Activated CD4-positive, alpha-beta T cell treated with anti-CD3 and anti-CD28 coated beads, Interleukin-2, amount 50 U/mL, for 4 hours (primary cell): ENCODE measurements at places on chromosomes 2 and 18.

DNA sequence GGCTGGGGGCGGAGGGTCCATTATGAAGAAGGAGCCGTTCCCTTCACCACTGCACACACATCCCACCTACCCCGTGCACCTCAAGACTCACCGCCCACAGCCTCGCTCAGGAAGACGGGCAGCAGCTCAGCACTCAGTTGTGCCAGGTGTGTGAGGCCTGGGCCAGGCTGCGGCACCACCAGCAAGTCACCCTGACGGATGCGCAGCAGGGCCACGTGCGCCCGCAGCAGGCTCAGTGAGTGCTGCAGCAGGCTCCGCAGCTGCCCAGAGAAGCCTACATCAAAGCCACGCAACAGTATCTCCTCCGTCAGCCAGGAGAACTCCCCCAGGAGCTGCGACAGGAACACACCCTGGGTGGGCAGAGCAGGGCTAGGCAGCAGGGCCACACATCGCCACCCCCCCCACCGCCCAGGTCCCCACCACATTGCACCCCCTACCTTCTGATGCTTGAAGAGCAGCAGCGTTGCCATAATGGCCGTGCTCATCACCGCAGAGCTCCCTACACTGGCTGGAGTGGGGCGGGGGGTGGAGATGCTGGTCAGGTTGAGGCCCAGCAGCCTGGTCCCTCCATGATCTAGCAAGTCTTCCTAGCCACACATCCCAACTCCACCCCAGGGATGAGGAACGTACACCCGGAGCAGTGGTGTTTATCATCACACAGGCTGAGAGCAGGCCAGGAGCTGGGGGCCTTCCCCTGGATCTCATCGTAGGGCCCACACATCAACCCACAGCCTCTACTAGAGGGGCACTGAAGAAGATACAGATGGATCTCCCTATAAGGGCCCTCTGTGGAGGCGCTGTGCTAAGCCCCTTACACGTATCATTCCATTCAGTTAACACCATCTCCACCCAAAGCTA, 10.2 kb downstream of the GPAT2 start:
- no peak for DNase-seq

GRCh38 chr2:53859206-53860181, at the start of gene GPR75:
GPR75 (minus strand) TSS chr2:53859967; CDS start chr2:53854756, 5,211 bp downstream.
- no peak for DNase-seq

DNA sequence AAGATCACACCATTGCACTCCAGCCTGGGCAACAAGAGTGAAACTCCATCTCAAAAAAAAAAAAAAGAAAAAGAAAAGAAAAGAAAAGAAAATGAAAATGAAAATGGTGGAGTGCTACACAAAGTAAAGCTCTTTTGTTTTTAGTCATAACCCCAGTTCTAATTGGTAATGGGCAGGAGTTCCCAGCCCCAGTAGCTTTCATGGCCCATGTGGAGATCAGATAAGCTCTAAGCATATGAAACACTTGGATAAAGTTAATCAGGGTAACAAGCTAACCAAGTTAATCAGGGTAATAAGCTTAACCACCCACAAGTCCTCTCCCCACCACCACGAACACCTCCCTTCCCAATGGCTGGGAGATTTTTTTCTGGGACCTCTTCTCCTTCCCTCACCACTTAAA, 240.8 kb downstream of the BCL11A start:
- no peak for DNase-seq

DNA sequence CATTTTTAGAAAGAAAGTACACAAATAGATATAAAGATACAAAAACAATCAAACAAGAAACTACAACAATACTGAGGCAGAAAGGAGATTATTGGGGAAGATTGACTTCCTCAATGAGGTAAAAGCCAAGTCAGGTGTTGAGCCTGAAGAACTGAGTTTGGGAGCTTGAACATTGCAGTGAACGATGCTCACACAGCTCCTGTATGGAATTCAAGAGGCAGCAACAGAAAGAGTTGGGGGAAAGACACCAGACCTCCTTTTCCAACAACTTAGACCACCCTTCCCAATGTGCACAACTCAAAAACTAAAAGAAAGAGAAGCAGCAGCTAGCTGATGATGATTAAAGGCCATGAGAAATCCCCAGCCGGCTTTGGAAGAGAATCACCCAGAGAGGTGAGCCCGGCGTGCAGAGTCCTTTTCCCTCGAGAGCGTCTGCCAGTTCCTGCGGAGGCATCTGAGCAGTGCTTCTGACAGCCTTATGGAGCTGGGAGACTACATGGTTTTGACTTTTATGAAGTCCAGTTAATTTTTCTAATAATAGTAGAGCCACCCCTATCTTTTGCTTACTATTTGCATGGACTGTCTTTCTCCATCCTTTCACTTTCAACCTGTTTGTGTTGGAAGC, 106.9 kb upstream of the RFX8 start:
- DNase-seq = no peak

- no peak for DNase-seq
Observed at GRCh38 chr2:16320716-16321115, 344.9 kb downstream of the CYRIA start.

DNA sequence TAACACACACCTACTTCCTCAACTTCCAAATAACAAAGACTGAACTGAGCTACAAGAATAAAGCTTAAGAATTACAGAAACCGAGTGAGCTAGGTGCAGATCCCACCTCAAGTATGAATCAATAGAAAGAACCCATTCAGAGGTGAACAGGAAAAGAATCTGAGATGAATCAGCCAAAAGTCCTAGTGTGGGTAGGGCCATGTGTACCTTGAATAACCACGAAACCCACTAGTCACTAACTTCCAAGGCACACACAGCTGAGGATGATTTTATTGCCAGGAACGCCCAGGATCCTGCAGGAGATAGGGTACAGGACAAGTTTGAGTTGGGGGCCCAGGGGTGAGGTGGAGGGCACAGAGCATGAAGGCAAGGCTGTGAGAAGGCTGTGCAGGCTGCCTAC, 99.7 kb upstream of the REG3A start:
- no peak for DNase-seq

DNA sequence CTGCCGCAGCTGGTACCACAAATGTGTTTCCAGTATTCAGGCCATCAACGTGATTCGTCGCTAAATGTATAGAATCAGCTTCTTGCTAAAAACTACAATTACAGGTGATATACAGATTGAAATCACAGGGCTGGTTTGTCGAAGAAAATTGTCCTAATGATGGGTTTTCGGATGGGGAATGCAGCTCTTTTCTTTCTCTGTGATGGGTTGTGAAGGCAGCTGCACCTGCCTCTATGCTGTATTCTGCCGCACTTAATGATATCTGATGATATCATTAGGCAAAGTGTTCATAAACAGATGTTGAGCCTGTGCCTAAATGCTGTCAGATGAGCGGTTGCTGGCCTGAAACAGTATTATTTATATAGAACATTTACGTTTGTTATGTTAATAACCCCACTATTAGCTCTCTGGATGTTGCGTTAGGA, 218.1 kb downstream of the ARHGAP15 start:
- no peak for DNase-seq
